Foreskin keratinocyte (primary cell): ENCODE measurements at places on chromosomes 4 and X. TPM values are rescaled to one million over a fixed set of nuclear protein-coding genes. Genes with fewer than 3 reads are reported as not detected.

POLR2B gene
- total RNA-seq: 86.0 and 92.4 TPM in 2 replicates

DNA sequence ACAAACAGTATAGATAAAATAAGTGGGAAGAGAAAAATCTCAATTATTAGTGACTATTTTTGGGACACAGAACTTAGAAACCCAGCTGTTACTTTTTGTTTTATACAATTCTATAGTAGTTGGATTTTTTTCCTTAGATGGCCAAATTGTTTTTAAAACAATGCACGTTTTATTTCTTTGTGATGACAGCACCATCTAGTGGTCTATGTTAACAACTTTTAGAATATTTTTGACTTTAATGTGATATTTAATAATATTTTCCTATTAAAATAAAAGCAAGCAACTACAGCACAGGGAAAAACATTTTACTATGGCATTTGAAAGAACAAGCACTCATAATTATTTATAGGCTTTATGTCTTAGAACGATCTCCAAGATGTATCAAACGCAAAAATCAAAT is 5.6 kb upstream of the SMIM31 start:
- DNase-seq: no peak

MAGEA8 gene
- total RNA-seq: not detected in 2 replicates

DNA sequence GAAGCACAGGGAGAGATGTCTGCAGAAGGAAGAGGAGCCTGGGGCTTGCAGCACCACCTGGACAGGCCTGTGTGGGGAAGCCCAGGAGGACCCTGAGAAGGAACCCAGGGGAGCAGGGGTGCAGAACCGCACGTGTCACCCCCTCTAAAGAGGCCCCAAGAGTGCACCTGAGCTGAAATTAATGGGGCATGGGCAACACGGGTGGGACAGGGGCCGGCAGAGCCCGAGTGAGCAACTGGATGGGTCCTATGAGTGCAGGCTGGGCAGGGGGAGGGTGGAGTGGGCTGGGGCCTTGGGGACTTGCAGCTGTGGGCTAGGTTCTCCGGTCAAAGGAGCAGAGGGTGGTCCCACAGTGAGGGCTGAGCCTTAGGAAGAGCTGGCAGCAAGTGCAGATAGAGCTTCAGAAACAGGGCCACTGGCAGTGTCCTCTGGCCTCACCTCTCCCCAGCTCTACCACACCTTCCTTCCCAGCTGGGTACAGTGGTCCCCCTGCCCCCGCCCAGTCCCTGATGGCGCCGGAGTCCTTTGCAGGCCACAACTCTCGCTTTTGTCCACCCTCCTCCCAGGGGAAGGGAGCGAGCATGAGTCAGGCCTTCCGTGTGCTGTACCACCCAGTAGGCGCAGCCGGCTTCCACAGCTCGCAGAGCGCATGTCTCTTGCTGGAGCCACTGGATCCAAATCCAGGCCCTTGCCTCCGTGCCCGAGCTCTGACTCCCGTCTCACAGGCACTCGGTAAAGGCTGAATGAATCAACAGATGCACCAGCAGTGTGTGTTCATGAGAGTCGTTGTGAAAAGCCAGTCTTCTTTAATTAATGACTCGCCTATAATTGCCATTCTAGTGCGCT is 131.6 kb downstream of the HMX1 start:
- no peak for DNase-seq

TLR1 gene
- 0.21 and 0.27 TPM in 2 replicates for total RNA-seq

CNKSR2 gene
- total RNA-seq: 0.46 and 0.78 TPM in 2 replicates

SYTL4 gene
- total RNA-seq: 2.4 and 3.7 TPM in 2 replicates

GRCh38 chr4:8192748-8193738 is 6.0 kb upstream of the SH3TC1 start:
- DNase-seq: no peak

DNA sequence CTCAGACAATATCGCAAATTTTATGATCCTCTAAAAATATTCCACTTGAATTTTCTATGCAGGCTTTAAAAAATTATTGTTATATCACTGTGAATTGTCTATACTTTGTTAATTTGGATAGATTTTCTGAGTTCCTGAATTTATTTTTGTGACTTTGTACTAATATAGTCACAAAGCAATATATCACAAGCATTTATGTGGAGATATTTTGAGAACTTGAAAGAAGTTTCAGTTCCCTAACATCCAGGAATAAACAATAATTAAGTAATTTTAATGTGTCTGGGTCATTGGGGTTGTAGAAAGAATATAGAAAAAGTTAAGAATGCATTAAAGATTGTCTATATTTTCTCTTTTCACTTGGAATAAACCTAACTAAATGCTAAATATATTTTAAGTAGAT is 32.0 kb downstream of the CXCL8 start:
- DNase-seq: no peak

- no peak for DNase-seq
Observed at GRCh38 chr4:108820492-108821350, 57.9 kb upstream of the ETNPPL start.

DNA sequence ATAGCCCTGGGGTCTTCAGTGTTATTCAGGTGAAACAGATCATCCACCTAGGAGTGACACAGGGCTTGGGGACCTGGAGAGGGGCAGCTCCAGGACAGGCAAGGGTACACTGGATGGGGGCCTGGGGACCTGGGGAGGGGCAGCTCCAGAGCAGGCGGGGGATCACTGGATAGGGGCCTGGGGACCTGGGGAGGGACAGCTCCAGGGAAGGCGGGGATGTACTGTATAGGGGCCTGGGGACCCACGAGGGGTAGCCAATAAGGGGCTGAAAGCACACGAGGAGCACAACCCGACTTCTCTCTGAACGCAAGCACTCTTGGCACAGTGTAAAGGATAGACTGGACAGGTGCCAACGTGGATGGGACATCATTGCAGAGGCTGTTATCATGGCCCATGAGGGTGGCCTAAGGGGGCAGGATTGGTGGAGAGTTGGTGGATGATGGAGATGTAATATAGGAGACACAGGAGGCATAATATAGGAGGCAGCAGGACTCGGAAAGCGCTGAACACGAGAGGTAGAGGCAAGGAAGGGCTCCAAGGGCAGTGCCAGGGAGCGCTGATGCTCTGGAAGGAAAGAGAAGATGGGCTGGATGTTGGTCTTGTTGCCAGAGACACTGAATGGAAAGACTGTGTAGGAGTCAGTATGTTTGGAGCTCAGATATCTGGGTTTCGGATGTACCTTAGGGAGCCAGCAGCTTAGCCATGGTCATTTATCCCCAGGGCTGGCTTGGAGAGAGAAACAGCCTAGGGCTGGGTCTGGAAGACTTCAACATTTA is 37.9 kb upstream of the FGFBP2 start:
- DNase-seq: no peak
